ENCODE measurements at places on chromosomes 1 and 21.

GRCh38 chr1:24186993-24187790, at the start of gene IFNLR1:
TSS of gene IFNLR1 (minus strand) at chr1:24187289. CDS start at chr1:24187248, 41 bp downstream.
- DNase-seq: peak; percentile 85

DNA sequence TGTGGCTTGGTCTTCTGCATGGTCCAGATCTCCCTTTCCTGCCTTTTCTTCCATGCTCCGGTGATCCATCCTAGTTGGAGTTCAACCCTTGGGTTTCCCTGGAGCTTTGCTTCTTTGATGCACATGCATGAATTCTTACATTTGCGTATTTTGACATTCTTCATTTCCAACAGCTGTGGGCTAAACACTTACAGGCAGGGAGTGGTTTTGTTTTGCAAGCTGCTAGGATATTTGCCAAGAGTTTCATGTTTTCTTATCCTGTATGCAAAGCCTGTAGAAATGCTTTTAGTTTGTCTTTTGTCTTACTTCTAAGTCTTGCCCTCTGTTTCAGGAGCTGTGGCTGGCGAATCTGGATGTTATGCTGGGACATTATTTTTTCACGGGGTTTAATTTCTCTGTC, 90.3 kb upstream of the PAXBP1 start:
- DNase-seq: no peak

GRCh38 chr1:78541479-78541878, 50.7 kb downstream of the PTGFR start:
- DNase-seq: no peak

GRCh38 chr1:184803180-184803492, 48.5 kb upstream of the EDEM3 start:
- no peak for DNase-seq

DNA sequence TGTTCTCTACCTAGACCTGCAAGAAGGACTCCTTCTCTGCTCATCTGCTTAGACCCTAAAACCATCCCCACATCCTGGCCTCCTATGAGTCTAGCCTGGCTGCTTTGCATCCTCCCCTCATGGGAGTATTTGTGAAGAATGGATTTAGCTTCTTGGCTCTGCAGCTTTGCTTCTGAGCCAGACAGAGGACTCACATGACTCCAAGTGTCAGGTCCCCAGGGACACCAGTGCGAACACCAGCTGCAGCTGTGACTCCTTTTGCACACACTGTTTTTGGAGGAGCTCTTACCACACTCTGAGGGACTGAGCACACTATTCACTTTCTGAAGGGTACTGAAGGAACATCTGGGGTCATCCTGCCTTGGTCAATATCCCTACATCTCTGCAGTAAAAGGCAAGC, 131.8 kb upstream of the SGIP1 start:
- no peak for DNase-seq

DNA sequence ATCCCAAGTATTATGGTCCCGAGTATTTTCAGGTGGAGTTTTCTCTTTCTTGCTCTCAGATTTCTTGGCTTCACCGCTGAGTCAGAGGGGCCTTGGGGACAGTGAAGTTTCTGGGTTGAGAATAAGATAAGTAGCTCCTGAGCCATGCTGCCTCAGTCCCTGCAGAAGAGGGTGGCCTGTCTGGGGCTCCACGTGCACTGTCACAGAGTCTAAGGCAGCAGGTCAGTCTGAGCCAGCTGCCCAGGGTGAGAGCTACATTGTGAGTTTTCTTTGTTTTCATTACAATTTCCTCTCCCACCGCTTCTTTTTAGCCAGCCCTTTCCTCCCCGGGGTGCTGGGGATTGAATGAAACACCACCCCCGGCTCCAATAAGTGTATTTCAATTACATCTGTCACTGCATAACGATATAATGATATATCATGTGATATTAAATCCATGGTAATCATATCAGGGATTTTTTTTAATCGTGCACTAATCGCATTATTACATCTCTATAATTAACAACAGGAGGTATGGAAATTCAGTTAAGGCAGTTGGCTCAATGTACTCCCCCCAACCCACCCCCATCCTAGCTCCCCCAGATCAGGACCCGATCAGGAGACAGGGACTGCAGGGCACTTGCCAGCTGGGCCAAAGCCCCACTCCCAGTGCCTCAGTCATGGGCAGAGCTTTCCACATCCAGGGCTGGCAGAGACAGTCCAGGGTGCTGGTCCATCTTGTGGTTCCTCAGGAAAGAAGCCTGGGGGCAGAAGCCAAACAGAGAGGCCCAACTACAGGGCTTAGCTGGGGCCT, 43.7 kb downstream of the DMAP1 start:
- no peak for DNase-seq

GRCh38 chr1:100959502-100960060, 63.7 kb downstream of the SLC30A7 start:
- DNase-seq: no peak

- DNase-seq: no peak
These were observed 30.2 kb downstream of the DBT start for GRCh38 chr1:100219457-100219856.

DNA sequence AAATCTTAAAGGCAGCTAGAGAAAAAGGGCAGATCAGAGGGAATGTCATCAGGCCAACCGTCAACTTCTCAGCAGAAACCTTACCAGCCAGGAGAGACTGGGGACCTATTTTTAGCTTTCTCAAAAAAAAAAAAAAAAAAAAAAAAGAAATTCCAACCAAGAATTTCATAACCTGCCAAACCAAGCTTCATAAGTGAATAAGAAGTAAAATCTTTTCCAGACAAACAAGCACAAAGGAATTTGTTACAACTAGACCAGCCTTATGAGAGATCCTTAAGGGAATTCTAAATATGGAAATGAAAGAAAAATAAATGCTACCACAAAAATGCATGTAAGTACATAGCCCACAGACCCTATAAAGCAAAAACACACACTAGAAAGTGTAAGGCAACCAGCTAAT, 267.7 kb downstream of the AKT3 start:
- DNase-seq: no peak

DNA sequence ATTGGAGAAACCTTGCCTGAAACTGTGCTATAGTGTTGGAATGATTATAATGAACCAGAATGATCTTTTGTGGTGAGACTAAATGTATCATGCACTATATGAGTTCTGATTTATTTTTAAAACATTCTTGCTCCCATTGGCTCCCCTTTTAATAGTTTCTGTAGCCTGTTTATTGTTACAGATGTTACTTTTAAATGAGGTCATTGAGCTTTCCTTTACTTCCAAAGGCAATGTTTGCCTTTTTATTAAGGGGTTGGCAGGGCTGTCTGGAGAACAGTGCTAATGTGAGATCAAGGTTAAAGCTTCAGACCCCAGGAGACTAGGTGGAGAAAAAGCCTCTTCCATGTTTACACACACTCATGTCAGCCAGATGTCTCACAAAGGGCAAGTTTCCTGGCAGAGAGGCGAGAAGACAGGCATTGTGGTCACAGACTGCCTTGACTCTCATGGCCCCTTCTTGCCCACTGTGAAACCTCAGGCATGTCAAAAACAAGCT, 120.6 kb upstream of the RAVER2 start:
- no peak for DNase-seq

- no peak for DNase-seq
These were observed 39.4 kb downstream of the VANGL2 start for GRCh38 chr1:160439718-160440117.

DNA sequence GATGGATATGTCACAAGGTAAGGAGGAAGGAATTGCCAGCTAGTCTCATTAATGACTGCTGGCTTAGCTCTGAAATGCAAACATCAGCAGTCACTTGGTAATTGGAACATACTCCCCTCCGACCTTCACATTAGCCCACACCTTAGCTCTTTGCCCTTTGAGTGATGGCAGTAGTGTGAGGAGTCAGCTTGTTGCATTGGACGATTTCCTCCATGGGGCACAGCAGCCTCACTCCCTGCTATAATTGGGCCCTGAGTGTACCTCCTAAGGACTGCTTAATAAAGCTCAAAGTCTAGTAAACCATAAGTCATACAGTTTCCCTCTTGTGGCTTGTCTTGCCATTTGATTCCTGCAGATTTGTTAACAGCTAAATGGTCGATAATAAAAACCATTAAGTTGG, 19.4 kb downstream of the METTL13 start:
- DNase-seq: no peak

- DNase-seq: no peak
These were observed 32.6 kb downstream of the RUNX3 start for GRCh38 chr1:24897263-24898151.
